HFFc6 (cell line): ENCODE measurements at places on chromosomes 11 and 22.

- no peak for DNase-seq
Observed at GRCh38 chr22:21834869-21835268, 32.6 kb downstream of the MAPK1 start.

DNA sequence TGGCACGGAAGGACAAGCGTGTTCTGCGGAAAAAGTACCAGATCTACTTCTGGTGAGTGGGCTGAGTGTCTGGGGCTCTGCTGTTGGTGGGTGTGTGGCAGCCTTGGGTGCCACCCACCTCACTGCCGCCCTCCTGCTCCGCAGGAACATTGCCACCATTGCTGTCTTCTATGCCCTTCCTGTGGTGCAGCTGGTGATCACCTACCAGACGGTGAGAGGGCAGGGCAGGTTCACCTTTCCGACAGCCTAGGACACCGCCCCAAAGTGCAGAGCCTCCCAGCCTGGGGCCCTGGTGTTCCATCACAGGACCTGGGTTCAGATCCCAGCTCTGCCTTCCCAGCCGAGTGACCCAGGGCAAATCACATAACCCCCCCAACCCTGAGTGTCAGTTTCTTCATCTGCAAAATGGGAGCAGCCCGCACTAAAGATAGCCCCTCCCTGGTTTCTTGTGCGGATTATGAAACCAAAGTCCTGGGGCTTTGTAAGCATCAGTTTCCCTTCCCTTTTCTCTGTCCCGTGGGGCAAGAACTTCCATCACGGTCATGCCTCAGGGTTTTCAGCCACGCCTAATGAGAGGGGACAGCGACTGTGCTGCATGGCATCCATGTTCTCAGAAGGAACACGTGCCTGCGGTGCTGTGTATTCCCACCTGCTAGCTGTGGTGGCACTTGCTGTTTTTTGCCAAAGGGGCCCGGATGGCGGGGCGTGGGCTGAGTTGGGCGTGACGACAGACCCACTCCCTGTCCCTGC is 9.8 kb upstream of the TAGLN start:
- DNase-seq, result no peak

- no peak for DNase-seq
Observed at GRCh38 chr22:24833881-24834495, 28.0 kb downstream of the SGSM1 start.

GRCh38 chr11:10311802-10312201 is 6.9 kb downstream of the ADM start:
- no peak for DNase-seq

DNA sequence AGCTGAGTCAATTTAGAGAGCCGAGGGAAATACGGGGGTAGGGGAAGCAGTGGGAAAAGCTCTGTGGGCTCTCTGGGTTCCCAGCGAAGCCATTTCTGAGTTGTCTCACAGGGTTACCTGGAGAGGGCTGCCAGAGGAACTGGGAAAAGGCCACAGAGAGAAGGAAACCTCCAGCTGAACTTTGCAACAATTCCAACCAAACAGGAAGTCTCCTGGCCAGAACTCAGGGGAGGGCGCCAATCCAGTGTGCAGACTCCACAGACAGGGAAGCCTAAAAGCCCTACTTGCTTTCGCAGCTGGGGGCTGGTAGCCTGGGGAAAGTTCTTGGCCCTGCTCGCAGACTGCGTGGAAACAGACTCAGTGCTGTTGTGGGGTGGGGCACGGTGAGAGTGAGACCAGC is 23.1 kb upstream of the GNAZ start:
- DNase-seq, result no peak

GRCh38 chr22:44188986-44189630 is 8.4 kb downstream of the PARVG start:
- no peak for DNase-seq

GRCh38 chr22:28629420-28630176 is 50.0 kb downstream of the TTC28 start:
- no peak for DNase-seq

DNA sequence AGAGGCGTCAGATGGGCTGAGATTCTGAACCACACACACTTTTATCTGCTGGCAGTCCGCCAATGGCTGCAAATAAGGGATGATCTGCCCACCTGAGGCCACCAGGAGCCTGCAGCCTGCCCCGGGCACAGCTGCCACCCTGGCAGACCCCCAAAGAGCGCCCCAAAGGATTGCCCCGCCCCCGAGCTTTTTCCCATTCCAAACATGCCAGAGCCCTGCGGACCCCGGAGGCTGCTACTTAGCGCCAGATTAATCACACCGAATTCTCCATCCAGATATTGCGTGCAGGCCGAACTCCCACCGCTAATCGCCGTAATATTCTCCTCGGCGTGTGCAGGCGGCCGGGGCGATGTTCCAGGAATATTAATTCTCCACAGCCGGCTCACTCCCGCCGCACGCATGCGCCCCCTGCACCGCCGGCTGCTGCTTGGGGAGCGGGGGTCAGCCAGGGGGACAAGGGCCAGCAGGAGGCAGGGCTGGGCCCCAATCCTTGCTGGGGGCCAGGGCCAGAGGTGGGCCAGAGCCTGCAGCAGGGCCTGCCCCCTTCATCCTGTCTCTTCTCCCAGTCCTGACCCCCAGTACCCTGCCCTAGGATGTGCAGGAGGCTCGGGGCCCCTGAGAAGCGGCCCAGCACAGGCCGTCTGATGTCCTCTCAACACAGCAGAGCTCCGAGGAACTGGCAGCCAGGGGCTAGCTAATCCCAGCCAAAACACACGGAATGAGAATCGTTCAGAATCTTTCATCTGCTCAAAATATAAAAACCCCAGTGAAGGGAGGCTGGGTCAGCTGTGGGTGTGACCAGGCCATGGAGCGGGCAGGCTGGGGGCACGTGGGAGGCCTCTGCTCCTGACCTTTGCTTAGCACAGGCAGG is 19.5 kb upstream of the TCF20 start:
- no peak for DNase-seq

- peak; percentile 68 for DNase-seq
Observed at GRCh38 chr11:107563702-107564101, 1.8 kb downstream of the ALKBH8 start.

GRCh38 chr11:15213471-15214231 is 98.9 kb downstream of the INSC start:
- DNase-seq, result no peak

DNA sequence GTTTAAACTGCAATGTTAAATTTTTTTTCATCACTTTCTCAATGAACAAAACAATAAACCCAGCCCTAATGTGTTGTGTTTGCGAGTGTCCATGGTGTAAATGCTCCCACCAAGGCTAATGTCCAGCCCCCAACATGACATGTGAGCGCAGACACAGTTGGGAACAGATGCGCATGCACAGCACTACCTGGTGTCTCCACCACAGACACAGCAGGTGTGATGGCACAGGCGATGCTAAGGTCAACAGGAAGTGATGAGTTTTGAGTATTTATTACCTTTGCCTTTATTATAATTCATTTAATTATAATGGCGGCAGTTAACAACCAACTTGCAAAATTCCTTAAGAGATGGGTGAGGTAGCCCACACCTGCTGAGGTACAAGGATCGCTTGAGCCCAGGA is 42.9 kb downstream of the MICAL3 start:
- no peak for DNase-seq

- DNase-seq, result no peak
Observed at GRCh38 chr22:23244690-23245044, 64.4 kb downstream of the BCR start.

- DNase-seq, result no peak
Observed at GRCh38 chr11:24755260-24755839, 258.5 kb downstream of the LUZP2 start.

DNA sequence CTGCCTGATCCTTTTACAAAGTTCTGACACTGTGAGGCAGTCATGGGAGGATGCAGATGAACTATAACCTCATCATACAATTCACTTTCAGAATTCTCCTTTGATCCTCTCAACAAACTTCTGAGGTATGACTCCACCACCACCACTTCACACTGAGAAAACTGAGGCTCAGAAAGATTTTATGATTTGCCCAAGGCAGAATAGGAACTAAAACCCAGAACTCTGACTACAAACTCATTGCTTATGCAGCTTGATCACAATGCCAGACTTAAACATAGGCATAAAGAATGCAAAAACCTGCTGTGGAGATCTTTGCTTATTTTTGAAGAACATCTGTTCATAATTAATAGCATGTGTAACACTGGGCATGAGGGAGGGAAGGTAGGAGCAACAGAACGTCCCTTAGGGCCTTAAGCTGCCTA is 20.4 kb downstream of the FAM168A start:
- peak; percentile 65 for DNase-seq

DNA sequence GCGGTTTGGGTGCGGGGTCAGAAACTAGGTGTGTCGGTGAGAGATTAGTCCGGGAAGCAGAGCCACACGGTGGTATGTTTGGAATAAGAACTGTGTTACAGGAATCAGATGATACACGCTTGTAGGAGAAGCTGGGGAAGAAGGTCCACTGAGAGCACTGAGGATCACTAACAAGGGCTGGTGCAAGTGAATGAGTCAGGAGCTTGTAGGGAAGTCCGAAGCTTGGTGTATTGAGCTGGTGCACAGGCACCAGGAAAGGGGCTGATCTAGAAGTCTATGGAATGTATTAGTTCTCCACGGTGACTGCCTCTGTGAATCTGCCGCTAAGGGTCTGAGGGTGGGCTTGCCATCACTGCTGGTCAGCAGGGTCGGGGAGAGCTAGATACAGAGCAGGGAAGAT is 18.8 kb upstream of the GRK3 start:
- no peak for DNase-seq

DNA sequence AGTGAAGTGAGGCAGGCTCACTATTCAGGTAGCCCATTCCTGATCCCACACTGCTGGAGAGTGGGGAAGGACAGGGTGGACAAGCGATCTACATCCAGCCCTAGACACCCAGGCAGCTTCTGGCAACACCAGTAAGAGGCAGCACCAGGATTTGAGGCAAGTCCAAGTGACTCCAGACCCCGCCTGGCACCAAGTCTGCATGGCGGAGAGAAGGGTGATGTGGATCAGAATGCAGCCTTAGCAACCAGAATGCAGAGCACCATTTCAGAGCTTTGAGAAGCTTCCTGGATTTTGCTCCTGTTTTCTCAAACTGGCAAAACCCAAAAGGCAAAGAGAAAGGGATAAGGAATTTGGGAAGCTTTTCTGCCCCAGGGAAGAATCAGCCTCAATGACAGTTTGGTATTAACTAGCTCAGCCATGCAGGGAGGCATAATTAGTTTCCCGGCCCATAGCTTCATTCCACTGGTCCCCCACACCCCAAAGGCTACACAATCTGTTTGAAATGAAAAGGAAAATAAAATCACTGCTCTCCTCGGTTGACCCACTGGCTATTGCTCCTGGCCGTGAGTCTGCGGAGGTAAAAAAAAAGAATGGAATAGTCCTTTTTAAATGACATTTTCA is 17.3 kb downstream of the GALNT18 start:
- DNase-seq, result no peak

DNA sequence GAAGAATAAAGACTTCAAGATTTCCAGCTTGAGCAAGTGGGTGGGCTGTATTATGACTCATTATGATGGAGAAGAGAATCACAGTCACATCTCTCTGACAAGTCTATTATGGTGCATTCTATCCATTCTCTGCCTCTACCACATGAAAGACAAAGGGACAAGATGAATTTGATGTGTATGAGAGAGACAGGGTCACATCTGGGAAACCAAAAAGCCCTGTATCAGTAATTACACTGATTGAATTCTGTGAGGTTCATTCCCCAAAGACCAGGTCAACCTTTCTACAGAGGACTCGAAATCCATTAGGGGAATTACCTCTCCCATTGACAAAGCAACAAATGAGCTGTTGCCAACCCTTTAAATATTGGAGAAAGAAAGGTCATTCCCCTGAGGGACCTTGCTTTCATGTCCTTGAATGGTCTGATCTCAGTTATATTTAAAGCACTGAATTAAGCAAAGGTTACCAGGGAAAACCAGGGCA is 109.6 kb downstream of the USP35 start:
- no peak for DNase-seq

- DNase-seq, result no peak
Observed at GRCh38 chr11:112597286-112597790, 336.7 kb upstream of the PLET1 start.

- DNase-seq, result no peak
Observed at GRCh38 chr11:82830746-82831145, 69.5 kb downstream of the PRCP start.

GRCh38 chr11:117143390-117143789 is 697 bp upstream of the PAFAH1B2 start:
- DNase-seq, result no peak

DNA sequence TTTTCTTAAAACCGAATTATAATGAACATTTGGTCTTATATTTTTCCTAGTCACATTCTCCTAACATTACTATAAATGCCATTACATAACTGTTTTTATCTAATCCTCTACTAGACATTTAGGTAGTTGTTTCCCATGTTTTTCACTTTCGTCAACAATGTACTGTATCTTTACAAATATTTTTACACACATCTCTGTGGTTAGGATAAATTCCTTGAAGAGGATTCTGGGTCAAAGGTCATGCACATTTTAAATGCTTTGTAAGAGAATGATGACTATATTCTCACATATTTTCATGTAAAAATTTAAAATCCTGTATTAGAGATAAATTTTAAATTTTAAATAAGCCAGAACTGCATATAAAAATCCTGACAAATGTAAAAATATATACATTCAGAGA is 61.3 kb upstream of the CLNS1A start:
- no peak for DNase-seq

DNA sequence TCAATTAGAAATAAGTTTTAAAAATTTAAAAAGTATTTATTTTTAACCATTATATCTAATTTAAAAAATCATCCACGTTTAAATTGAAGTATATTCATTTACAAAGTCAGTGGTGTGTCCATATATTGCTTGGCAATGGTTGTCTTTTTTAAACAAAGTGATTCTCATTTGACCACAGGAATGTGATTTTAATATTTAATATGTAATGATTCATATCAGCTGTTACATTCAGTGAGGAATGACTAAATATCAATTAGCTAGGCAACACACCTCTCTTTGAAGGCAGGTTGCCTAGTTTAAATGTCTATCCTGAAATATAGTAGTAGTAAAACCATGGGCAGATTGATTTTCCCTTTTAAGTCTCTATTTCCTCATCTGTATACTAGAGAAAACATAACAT is 392.2 kb upstream of the CCDC179 start:
- DNase-seq, result no peak

GRCh38 chr11:88739524-88739923 is 326.3 kb downstream of the GRM5 start:
- DNase-seq, result no peak

- DNase-seq, result no peak
Observed at GRCh38 chr22:39236321-39237317, 8.2 kb downstream of the PDGFB start.

DNA sequence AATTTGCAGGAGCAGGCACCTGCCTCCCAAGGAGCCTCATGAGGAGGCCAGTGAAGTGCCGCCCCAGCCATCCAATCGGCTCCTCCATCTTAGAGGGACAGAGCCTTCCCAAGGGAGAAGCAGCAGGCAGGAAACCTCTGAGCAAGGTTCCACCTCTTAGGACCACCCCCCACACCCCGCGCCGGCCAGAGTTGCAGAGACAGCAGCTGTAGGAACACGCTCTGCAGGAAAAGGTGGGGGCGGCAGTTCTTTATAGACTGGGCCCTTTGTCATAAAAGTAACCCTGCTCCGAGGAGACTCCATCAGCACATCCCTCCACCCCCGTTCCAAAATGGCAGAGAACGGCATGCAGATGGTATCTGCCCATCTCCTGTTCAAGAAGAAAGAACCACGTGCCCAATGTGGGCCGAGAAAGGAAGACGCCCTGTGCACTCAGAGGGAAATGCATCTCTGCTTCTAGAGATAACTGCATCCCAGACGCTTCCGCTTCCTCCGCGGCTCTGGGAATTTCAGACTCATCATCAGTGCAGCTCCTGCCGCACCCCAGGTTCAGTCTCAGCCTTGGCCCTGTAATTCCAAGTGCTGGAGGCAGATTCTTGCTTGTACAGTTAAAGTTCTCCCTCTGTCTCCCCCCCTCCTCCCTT is 98.5 kb downstream of the SPATA19 start:
- no peak for DNase-seq
